ENCODE measurements at places on chromosomes 7 and 10. TPM values are rescaled to one million over a fixed set of nuclear protein-coding genes. Genes with fewer than 3 reads are reported as not detected.

CALML3 gene
- not detected for total RNA-seq

CEP55 gene
- 7.6 TPM for total RNA-seq

PAPSS2 gene
- 11.4 TPM for total RNA-seq

CDHR3 gene
- total RNA-seq, result 0.55 TPM

HOXA10 gene
- 29.1 TPM for total RNA-seq

OPN4 gene
- not detected for total RNA-seq

TFAM gene
- 32.4 TPM for total RNA-seq
